ENCODE measurements at places on chromosomes 12 and 14.

GRCh38 chr12:57740656-57741412 lies 2.3 kb upstream of the AGAP2 start:
- no peak for DNase-seq

GRCh38 chr12:26642361-26642760 lies 190.6 kb downstream of the ITPR2 start:
- DNase-seq: no peak

DNA sequence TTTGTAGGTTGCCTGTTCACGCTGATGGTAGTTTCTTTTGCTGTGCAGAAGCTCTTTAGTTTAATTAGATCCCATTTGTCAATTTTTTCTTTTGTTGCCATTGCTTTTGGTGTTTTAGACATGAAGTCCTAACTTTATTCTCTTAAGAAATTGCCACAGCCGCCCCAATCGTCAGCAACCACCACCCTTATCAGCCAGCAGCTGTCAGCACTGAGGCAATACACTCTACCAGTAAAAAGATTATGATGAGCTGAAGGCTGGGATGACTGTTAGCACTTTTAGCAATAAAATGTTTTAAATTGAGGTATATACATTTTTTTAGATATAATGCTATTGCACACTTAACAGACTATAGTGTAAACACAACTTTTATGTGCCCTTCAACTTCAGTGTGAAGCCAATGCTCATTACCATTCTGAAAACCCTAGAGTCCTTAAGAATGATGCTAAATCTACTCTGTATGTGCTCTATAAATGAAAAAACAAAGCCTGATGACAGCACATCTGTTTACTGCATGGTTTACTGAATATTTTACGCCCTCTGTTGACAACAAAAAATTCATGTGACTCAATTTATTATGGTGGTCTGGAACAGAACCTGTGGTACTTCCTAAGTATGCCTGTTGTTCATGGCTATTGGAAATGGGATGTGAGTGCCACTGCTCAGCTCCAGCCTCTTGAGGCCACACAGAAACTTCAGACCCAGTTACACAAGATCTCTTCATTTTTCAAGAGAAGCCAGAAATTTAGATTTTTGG lies 197.4 kb downstream of the DUSP6 start:
- DNase-seq: no peak

DNA sequence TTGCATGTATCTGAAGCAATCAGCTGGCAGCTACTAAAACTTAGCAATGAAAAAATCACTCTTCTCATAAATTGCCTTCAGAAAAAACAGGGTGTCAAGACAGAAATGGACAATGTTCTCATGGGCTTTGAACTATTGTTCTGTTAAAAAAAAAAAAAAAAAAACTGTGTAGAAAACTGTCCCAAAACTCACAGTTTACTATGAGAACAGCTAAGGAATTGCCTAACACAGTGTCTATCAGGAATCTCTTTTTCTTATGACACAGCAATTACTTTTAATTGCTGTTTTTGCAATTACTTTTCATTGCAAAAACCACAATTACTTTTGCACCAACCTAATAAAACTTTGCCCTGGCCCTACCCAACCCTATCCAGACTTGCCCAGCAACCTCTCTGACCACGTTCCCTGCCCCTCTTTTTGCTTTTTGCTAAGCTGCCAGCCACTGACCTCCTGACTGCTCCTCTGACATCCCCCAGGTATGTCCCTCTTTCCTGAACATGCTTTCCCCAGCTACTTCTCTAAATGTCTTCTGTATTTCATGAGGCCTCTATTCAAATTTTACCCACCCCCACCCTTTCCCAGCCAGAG lies 68.0 kb upstream of the SLCO1C1 start:
- DNase-seq: no peak

GRCh38 chr12:2891240-2892053 lies 756 bp downstream of the TULP3 start:
- DNase-seq: no peak

GRCh38 chr14:67998834-67999233 lies 179.3 kb downstream of the RAD51B start:
- DNase-seq: no peak

Data from cerebellar nuclear complex (tissue), 1 donor.